Kasumi-1 (cell line): ENCODE measurements at places on chromosomes 12 and 14.
A peak's percentile ranks its signal among the peaks of the same experiment; 100 is the strongest.

- DNase-seq: peak; percentile 76
Measured at GRCh38 chr12:109880043-109880931, at the start of gene GLTP. TSS of gene GLTP (minus strand) at chr12:109880541. CDS start at chr12:109880374, 167 bp downstream.

GRCh38 chr12:49013428-49013827, 5.1 kb downstream of the PRKAG1 start:
- no peak for DNase-seq

DNA sequence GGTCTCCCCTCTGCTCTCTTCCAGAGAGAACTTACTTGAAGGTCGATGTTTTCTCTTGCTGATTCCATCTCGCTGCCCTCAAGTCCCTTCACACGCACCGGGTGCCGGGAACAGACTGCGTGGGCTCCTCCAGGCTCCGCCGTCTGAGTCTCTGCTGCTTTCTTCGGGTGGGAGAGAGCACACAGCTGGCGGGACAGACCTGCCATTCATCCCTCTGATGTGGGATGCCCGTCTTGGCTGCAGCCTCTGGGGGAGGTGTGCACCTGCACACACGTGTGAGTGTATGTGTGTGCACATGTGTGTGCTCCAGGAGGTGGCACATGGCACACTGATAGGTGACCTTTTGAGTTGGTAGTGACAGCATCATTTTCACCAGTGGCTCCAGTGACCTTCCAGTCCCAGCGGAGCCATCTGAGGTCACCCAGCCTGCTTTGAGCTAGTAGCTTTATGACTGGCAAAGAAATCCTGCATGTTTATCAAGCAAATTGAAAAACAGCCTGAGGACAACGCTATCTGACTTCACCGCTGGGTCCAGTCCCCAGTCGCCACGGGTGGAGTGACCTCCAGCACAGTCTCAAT, at the start of gene NINJ2:
TSS of gene NINJ2 (minus strand) at position 153 of the 579 bp plus-strand sequence. CDS start at position 68, 85 bp downstream.
- DNase-seq: no peak

DNA sequence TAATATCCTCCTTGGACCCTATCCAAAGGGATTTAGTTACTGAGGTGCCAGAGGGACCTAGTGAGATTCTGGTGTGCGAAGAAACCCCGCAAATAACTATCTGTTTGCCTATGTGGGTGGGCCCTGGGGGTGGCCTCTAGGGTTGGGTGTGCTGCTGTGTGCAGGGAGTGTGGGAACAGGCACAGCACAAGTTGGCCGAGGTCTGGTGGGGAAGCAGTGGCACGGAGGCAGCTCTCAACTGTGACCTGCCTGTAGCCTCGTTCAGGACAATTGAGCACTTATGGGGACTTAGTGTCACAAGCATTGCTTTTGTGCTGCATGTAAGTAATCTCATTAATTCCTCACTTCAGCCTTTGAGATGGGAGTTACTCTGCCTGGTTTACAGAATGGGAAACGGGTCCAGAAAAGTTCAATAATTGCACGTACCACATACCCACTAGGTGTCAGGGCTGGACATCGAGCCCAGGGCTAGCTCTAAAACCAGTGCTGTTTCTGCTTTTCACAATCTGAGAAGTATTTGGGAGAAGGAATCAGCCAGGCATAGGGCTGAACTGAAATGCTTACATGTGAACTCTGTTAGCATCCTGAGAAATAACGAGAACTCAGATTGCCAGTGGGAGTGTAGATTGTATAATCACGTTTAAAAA, 58.8 kb downstream of the TECPR2 start:
- DNase-seq: no peak

DNA sequence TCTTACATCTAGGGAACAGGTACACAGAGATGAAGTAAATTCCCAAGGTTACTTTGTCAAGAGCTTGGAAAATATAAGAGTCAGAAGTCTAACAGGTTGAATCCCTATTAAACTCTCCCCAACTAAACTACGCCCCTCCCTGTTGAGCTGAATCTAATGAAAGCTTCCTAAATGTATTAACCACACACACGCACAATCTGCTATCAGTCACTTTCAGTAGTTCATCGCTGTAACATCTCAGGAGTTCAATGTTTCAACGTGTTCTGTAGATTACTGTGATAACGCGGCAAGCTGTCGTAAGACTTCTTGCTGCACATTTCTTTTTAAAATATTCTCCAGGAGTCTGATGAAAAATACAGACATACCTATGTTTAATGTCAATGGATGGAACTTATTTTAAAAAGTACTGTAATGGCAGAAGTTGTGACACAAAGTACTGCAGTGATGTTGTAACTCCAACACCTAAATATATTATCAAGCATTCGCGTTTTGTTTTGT, 612 bp upstream of the SLC25A3 start:
- peak; percentile 77 for DNase-seq

DNA sequence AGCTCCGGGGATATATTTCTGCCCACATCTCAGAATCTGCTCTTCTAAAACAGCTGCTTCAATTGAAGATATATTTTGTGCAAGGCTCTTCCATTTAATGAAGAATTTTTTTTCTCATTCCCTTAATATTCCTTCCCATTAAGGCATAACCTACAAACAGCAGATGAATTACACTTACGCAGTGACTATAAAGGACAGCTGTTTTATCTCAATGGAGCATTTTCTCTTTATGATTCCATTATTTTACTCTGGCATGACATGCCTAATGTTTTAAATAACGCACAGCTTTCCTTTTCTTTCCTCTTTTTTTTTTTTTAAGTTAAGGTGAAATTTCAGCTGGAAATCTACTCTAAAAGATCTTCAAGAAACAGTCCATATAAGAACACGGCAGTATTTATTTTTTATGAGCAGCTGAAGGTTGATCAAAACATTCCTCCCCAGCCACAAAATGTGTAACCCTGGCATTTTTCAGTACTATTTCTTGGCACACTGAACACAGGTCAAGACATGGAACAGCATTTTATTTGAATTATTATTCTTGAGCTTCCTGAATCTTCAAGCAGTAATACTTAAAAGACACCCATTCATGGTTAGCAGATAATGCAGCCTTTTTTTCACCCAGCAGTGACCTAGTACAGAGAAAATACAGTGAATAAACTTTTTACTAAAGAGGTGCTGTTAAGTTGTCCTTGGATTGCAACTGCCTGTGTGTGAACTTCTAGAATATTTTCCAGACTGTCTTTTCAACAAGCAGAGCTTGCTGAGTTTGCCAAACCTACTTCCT, 118.1 kb upstream of the FOXN3 start:
- DNase-seq: no peak

DNA sequence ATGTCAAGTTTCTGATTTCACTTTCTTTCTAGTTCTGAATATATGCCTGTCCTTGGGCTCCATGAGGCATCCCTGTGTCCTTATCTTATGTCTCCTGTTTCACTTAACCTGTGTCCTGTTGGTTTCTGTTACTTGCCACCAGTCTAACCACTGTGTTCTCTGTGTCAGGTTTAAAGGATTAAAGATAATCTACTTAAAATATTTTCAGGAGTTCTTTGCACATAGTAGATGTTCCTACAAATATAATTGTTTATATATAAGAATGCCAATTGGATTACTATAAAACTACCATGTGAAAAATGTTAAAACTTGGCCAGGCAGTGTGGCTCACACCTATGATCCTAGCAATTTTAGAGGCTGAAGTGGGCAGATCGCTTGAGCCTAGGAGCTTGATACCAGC, 406.4 kb downstream of the CCER1 start:
- no peak for DNase-seq

DNA sequence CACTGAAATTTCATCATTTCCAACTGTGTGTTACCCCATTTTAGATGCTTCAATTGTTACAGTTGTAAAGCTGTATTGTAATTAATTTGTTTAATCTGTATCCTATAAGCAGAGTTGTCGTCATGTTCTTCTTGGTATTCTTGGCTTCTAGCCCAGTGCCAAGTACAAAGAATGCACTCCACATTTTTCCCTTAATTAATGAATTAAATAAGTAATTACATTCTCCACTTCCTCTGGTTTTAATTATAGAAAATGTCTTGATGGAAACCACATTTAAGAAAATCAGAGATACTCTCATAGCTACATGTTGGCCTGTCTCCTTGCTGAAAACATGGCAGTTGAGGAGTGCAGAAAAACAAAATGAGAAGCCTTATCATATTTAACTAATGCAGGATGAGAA, 746 bp downstream of the DNAI7 start:
- DNase-seq: no peak

GRCh38 chr12:116222358-116222757, 55.1 kb downstream of the MED13L start:
- DNase-seq: no peak

DNA sequence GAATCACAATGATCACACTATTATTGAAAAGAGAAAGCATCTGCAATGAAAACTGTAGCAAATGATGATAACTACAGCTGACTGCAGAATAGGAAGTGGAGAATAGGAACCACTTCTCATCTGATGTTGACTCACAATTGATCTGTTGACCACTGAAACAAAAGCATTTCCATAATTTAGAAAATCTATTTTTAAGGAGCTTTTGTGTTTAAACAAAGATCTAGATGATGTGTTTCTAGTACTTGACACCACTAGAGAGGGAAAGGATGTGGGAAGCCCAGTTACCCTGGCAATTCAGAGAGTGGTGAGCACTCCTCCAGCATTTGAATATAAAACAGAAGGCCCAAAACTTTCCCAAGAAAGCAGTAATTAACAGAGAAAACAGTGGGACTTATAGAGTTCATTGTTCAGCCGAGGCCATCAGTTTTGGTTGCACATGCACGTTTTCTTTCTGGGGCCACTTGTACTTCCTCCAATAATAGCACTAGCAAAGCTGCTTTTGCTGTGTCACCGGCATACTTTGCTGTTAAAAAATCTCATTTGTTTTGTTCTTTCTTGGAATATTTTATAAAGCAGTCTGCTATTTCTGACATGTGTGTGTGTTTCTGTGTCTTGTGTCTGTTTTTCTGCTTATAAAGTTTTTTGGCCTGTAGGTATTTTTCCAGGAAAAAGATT, 76.1 kb upstream of the HECTD1 start:
- no peak for DNase-seq

GRCh38 chr12:97936165-97936564, 473.6 kb downstream of the RMST start:
- no peak for DNase-seq

DNA sequence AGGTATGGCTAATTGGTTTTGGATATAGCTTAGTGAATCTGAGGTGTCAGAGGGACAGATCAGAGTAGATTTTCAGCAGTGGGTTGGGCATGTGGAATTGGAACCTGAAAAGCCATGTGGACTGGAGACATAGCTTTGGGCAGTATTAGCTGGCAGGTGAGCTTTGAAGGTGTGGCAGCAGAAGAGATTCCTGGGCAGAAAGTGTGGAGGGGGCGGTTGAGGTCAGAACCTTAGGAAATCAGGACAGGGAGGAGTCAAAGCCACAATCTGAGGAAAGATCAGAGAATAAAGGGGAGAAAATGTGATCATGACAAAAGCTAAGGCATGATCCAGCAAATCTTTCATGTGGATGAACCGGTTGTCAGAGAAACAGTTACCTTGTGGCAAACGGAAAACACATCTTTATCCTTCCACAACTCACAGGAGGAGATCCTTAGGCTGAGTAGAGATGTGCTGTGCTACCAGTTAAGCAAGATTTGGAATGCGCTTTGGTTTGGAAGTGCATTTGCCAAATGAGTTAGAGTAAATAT, 56.4 kb downstream of the PTGER2 start:
- DNase-seq: no peak

DNA sequence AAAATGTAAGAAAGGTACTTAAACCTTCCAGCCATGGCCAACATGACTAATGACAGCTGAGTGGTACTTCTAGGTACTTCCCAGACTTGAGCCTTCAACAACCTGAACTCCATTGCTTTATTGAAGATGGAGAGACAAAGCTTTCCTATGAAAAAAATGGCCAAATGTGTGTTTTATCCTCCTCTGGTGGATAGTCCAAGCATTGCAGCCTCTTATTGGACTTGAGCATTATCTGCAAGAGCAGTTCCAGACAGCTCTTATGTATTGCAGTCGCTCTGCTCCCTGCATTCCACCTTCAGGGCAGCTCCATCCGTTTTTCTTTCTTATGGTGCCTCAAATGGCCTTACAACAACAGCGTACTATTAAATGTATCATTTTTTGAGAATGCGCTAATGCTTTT, 588.2 kb downstream of the NRXN3 start:
- DNase-seq: peak; percentile 31

DNA sequence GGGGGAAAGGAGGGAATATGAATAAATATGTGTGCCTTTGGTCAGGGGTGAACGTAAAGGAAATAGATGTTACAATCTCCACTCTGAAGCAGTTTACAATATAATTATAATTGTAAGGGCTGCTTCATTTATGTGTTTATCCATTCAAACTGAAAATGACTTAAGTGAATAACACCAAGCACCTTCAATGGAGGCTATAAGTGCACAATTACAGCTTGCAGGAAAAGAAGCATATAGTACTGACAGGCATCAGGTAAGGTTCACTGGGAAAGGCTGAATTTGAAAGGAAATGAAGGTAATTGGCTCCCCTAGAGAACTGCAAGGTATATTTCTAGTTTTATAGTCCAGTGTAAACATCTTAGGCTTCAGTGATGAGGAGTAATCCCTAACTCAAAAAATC, 192.7 kb downstream of the STXBP6 start:
- DNase-seq: no peak

GRCh38 chr12:100717733-100718067, 76.9 kb upstream of the ANO4 start:
- no peak for DNase-seq

DNA sequence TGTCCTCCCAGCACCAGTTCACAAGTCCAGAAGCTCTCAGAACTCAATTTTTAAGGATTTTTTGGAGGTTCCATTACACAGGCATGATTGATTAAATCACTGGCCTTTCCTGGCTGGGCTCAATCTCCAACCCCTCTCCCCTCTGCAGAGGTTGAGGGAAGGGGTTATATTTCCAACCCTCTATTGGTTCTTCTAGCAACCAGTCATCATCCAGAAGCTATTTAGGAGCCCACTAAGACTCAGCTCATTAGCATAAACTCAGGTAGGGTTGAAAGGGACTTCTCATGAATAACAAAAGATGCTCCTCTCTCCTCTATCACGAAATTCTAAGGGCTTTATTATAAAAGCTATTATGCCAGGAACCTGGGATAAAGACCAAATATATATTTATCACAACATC, 41.5 kb downstream of the SPPL3 start:
- no peak for DNase-seq

GRCh38 chr12:56188131-56188777, 1.0 kb downstream of the SMARCC2 start:
- peak; percentile 46 for DNase-seq

DNA sequence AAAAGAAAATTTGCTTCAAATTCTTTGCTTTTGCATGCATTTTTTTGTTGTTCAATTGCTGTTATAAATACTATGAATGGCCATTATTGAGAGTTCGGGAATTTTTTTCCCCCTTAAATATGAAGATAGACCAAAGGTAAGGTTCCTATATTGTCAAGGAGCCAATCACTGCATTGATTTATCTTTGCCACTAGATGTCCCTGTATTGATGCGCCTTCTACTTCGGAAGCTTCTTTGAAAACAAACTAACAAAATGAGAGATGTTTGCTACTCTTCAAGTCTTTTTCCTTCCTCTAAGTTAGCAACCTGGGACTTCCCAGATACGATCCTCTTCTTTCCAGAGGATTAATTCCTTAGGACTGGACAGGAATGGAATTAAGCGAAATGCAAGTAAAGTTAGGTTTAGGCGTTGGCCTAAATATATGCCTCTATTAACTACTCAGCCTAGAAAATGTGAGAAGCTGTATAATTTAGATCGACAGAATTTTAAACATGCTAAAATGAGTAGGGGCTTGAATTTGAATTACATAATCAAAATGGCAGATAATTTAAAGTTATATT, 318.1 kb downstream of the AEBP2 start:
- DNase-seq: peak; percentile 65
